Dermis microvascular lymphatic vessel endothelial cell (primary cell): ENCODE measurements at places on chromosomes 5 and 9. TPM values are rescaled to one million over a fixed set of nuclear protein-coding genes. Genes with fewer than 3 reads are reported as not detected.

Gene HTR1A
- not detected in 2 replicates for total RNA-seq

Gene PCDHA9
- under 0.01 TPM in 2 replicates for total RNA-seq

Gene SLC36A2
- not detected in 2 replicates for total RNA-seq

DNA sequence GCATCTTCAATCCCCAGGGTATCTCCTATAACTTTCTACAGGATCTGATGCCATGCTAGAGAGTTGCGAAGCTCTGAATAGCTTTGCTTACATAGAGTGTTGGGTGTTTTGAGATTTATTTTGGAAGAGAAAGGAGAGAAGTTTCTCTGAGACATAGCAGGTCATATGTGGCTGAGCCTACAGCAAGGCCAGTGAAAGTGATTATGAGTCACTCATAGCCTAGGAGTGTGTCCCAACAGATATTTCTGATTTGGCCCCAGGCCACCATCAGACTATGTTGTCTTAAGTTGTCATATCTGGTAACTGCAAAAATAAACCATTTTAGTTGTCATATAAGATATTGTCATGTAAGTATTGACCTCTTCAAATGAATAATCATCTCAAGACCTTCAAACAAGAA lies 132.0 kb upstream of the RAI14 start:
- DNase-seq = peak; percentile 87

- no peak for DNase-seq
Observed at GRCh38 chr9:123660691-123661466, 269.0 kb downstream of the DENND1A start.

GRCh38 chr9:80359941-80360881 lies 788.4 kb downstream of the TLE4 start:
- DNase-seq = no peak

GRCh38 chr5:672329-673160 lies 20.6 kb downstream of the TPPP start:
- DNase-seq = peak; percentile 96

DNA sequence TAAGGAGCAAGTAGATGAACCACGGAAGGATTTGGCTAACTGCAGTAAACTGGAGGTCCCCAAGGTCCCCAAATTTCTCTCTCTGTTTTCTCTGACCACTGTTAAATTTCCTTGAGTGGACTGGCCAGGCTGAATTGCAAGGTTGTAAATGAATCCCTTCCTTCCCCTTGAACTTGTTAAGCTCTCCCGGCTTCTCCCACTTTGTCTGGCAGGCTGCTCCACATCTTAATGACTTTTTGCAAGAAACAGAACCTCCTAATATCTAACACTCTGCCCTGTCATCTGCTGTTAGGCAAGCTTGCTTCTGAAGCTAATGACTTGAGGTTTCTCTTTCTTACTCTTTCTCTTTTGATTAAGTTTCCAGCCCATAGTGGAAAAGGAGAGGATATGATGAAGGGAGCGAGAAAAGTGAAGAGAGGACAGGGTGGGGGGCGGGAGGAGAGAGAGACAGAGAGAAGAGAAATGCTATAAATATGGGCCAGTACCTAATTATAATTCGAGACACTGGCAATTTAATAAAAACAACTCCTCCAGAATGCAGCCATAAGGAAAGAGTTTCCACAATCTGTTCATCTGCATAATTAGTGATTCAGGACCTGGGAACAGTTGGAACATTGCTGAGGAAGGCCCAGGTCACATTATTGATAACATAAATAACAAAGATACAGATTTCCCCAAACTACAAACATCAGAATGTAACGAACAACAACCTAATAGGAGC lies 437.3 kb upstream of the MPDZ start:
- DNase-seq = no peak

DNA sequence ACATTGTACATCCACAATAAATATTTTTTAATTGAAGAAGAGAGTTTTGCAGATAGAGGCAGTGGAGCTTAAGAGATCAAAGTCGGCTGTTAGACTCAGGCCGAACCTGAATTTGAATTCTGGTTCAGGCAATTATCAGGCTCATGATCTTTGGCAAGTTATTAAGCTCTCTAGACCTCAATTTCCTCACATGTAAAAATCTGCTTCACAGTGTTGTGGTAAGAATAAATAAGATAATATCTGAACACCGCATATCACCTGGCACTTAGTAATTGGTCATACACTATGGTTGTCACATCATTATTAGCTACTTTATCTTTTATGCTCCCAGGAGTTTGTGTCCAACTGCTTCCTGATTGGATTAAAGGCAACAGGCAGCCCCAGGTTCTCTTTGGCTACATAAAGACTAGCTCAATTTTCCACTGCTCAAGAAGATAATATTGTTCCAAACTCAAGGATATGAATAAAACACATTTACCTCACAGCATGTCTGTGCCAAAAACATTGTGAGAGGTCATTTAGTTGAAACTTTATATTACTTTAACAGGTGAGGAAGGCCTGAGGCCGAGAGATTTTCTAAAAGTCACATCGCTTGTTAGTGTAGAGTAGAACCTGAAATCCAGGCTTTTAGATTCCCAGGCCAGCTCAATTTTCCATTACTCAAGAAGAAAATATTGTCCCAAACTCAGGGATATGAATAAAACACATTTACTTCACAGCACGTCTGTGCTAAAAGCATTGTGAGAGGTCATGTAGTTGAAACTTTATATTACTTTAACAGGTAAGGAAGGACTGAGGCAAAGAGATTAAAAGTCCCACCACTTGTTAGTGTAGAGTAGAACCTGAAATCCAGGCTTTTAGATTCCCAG lies 289.2 kb upstream of the PTGER4 start:
- DNase-seq = no peak
